Activated T-helper 1 cell treated with Interleukin-2 at 50 U/mL for 16 hours (primary cell): ENCODE measurements at places on chromosomes 11 and 22.

DNA sequence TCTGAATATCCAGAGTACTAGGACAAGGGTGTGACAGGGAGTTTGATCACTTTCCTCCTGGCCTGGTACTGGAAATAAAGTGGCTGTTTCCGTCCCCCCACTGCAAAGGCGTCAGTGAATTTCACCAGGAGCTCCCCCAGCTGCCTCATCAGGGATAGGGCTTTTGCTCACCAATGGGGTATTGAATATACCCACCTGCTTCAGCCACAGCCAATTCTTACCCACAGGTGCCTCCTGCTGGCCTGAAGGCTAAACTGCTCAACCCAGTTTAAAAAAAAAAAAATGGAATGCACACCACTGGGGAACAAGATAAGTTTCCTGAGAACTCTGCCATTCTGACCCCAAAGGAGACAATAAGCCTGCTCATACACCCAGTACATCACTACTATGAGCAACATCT, 65.3 kb upstream of the MS4A8 start:
- no peak for DNase-seq

- DNase-seq, result no peak
Observed at GRCh38 chr22:27724709-27725108, 76.8 kb downstream of the MN1 start.

GRCh38 chr11:20488352-20488751, 100.8 kb downstream of the PRMT3 start:
- no peak for DNase-seq

DNA sequence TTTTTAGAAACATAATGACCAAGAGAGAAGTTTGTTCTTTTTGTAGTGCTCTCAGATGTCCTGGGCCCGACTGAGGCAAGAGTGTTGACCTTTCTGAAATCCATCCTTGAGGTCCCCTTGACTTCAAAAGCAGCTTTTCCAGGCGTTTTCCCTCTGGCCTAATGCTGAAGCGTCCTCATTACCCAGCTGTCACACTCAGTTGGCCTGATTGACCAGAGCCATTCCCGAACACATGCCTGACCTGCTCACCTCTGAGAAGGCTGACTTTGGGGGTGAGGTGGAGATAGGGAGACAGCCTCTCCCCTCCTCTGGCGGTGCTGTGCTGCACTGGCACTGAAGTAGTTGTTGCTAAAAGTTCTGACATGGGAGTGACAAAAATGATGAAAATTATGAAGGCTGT, 66.9 kb downstream of the ALX4 start:
- no peak for DNase-seq

DNA sequence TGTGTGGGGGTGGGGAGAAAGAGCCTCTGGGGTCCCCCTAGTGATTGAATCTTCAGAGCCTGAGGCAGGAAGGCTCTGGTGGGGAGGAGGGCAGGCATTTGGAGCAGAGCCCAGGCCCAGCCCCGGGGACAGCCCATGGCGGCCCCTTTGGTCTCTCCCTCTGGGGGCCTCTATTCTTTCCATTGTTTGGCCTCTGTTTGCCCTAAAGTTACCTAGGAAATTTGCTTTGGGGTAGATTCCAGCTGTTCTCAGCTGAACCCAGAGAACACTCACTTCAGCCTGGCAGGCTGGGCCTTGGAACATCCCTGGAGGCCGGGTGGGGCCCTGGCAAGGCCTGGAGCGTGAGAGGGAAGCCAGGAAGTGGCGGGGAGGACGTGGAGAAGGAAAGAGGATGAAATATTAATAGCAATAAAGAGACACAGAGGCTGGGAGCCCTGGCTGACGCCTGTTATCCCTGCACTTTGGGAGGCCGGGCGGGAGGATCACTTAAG, 22.9 kb upstream of the A4GALT start:
- no peak for DNase-seq

GRCh38 chr11:1336836-1337646, 27.6 kb upstream of the TOLLIP start:
- DNase-seq, result peak; percentile 28

DNA sequence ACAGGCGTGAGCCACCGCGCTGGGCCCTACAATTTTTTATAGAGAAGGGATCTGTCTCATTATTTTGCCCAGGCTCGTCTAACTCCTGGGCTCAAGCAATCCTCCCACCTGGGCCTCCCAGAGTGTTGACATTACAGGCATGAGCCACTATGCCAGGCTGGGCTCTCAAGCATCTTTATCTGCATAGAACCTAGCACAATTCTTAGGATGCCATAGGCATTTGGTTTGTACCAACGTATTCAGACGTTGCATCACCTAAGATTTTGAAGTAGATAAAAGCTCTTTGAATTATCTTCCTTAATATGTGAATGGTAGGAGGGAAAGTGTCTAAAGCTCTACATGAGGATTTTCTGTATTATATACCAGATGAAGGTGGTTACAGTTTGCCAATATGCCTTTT, 30.5 kb downstream of the RTN3 start:
- no peak for DNase-seq

GRCh38 chr11:10504490-10504889, 36.5 kb downstream of the RNF141 start:
- no peak for DNase-seq

- DNase-seq, result no peak
Observed at GRCh38 chr11:975827-976226, 50.2 kb downstream of the AP2A2 start.

- DNase-seq, result no peak
Observed at GRCh38 chr11:9862981-9863380, 199.1 kb downstream of the SWAP70 start.

- DNase-seq, result peak; percentile 37
Observed at GRCh38 chr11:75802913-75803820, 11.8 kb upstream of the UVRAG start.

- no peak for DNase-seq
Observed at GRCh38 chr11:128379587-128380580, 207.5 kb downstream of the ETS1 start.

GRCh38 chr22:27794226-27794625, 7.3 kb downstream of the MN1 start:
- DNase-seq, result no peak

GRCh38 chr11:95229199-95229992, 1.6 kb downstream of the SESN3 start:
- DNase-seq, result no peak

DNA sequence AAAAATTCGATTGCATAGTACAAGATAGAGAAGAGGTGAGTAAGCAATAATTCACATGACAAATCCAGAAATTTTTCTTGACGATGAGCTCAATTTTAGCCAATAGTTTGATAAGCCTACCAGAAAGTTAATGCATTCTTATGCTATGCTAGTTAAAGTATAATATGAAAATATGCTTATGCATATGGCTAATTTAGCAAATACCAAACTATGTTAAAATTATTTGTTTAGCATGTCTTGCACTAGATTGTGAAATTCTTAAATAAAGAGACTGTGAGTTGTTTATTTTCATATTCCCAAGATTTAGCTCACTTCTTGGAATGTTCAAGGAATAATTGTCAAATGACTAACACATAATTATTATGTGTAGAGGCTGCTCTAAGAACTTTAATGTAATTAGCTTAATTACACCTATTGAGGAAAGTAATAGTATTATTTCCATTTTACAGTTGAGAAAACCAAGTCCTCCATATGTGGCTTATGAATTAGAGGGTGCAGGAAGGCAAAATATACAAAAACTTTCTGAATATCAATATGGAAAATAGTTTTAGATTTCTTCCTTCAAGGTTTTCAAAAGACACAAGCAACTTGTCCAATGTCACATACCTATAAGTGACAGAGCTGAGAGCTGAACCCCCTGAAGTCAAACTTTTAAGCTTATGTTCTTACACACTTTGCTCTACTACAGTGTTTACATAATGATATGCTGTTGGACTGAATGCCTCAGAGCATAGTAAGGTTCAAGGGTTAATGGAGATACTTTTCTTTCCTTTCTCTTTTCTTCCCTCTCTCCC, 45.9 kb upstream of the ARHGAP20 start:
- no peak for DNase-seq

GRCh38 chr11:120214581-120214980, 3.7 kb downstream of the OAF start:
- no peak for DNase-seq

DNA sequence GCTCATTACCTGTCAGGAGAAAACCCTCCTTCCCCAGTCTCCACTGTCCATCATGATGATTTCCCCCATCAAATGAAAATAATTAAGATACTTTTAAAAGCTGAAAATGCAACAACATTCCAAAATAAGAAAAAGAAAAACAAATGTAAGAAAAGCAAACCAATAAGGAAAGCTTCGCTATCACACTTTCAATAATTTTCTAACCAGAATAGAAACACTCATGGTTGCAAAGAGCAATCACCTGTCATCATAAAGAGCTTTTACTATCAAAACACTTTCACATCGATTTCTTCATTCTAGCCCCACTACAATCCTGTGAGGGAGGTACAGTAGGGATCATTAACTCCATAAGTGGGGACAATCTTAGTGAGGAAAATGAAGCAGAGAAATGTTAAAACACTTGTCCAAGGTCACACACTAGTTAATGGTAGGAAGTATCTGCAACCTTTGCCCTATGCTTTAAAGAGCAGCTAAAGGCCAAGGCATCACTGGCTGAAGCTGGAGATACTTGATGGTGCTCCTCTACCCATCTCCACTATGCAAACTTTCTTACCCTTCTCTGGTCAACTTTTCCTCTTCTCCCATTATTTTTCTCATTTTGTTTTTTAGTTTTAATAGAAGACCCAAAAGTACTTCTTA, 2.6 kb downstream of the RBM4B start:
- DNase-seq, result no peak

GRCh38 chr11:126833065-126833464, 167.5 kb downstream of the KIRREL3 start:
- no peak for DNase-seq

- DNase-seq, result no peak
Observed at GRCh38 chr11:75547617-75548058, 14.4 kb upstream of the SERPINH1 start.

DNA sequence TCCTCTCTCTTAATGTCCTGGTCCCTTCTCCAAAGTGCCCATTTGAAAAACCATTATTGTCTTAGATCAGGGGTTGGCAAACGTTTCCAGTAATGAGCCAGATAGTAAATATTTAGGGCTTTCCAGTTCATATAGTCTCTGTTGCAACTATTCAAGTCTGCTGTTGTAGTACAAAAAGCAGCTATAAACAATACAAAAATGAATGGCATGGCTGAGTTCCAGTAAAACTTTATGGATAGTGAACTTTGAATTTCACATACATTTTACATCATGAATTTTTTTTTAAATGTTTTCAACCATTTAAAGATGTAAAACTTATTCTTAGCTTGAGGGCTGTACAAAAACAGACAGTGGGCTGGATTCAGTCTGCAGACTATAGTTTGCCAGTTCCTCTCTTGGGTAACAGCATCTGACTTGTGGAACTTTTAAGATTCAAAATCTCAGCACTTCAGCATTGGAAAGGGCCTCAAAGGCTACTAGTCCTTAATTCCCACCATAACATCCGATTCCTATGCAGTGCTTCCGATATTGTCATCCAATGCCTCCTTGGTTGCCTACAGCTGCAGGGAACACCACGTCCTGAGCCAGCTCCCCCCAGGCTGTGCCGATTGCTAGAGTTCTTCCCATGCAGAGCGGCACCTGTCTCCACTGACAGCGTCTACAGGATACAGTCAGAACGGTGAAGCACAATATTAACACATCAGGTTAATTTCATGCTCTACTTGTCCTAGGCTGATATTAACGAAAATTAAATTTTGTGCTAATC, 65.6 kb upstream of the E2F8 start:
- DNase-seq, result no peak

GRCh38 chr11:134452838-134453155, 40.8 kb upstream of the B3GAT1 start:
- DNase-seq, result no peak

- peak; percentile 50 for DNase-seq
Observed at GRCh38 chr22:23180301-23180892, at the start of gene BCR. Gene BCR (plus strand): TSS chr22:23180509. CDS start chr22:23180961, 452 bp downstream.

GRCh38 chr11:108084811-108085210, 36.6 kb upstream of the ACAT1 start:
- DNase-seq, result no peak

GRCh38 chr11:20844216-20844615, 174.8 kb downstream of the NELL1 start:
- no peak for DNase-seq

DNA sequence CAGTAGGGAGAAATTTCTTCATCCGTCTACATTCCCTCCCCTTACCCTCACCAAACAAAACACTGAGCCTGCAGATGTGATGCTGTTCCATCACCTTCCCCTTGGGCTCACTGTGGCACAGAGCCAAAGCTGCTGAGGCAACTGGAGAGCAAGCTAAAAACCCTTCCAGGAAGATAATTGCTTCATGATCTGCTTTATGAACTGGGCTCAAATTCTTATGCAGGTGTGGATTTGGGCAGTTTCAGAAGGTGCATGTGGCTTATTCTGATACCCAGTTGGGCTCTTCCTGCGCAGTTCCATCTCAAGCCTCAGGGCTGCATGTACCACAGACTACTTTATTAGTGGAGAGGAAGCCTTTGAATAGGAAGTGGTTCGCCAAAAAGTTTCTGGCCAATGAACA, 58.3 kb downstream of the AAMDC start:
- no peak for DNase-seq

- DNase-seq, result no peak
Observed at GRCh38 chr11:75028321-75028720, 39.6 kb downstream of the NEU3 start.

- no peak for DNase-seq
Observed at GRCh38 chr22:45306139-45306538, 3.6 kb upstream of the FAM118A start.

DNA sequence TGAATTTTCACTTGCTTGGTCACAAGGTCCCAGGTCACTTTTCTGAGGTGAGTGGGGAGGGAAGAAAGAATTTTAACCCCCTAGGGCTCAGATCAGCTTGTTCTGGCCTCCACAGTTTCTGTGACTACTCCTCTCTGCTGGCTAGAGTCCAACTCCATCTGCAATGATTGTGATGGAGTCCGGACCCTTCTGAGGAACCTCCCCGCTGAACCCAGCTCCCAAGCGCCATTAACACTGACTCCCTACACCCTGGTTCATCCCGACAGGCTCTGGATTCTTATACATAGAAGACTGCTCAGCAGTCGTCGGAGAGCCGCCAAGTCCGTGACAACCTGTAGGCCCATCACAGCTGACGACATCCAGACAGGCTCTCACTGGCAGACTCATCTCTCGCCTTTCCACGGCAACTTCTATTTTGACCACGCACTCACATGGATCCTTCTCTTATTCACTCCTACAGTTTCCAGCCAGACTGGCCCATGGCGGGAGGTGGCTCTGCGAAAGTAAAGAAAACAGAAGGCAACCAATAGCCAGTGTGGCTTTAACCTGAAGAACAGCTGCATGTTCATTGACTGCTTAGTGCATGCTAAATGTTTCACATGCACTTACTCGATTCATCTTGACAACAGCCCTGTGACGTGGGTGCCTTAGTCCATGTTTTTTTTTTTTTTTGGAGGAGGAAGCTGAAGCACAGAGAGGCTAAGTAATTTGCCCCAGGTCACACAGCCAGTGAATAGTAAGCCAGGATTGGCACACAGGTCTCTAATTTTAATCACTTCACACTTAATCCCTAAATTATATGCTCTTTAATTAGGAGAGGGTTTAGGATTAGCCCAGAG, 68.0 kb upstream of the PRDM11 start:
- DNase-seq, result no peak

- no peak for DNase-seq
Observed at GRCh38 chr22:22109693-22110466, 127.3 kb upstream of the TOP3B start.

DNA sequence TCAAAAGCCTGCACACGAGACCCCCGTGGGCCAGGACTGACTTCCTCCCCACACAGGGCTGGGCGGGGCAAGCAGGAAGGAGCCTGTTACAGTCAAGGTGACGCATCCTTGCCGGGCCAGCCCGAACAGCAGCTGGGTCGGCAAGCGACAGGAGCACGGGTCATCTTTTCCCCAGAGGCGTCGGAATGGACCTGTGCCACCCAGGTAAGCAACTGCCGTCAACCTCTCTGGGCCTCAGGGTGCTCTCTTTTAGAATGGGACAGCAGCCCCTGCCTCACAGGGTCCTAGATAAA, at the start of gene CYTH4:
CYTH4 (plus strand) TSS at position 124 of the 293 bp plus-strand sequence; CDS start at position 186, 62 bp downstream.
- peak; percentile 72 for DNase-seq
